ENCODE measurements at places on chromosomes 7 and 10. TPM values are rescaled to one million over a fixed set of nuclear protein-coding genes. Genes with fewer than 3 reads are reported as not detected.

Gene LIPM
- not detected for total RNA-seq

Gene VAX1
- total RNA-seq, result not detected

Gene NME8
- total RNA-seq, result not detected

Gene TMEM176A
- not detected for total RNA-seq

Gene MMD2
- not detected for total RNA-seq

Gene PLEKHA1
- total RNA-seq, result 34.0 TPM

Gene INSYN2A
- 0.23 TPM for total RNA-seq

Gene IFIT3
- 2.7 TPM for total RNA-seq

Gene ADAM12
- total RNA-seq, result 0.55 TPM

Gene FFAR4
- total RNA-seq, result not detected

Gene VIPR2
- total RNA-seq, result not detected

Gene NODAL
- 0.23 TPM for total RNA-seq

Gene TRDMT1
- total RNA-seq, result 2.6 TPM

Gene OR2A5
- total RNA-seq, result not detected

Gene LRIT1
- total RNA-seq, result not detected

Gene CRHR2
- not detected for total RNA-seq

Gene CABCOCO1
- not detected for total RNA-seq

Gene CLEC5A
- total RNA-seq, result 0.23 TPM

Gene TMEM236
- 0.04 TPM for total RNA-seq

Gene NCF1
- total RNA-seq, result 1.9 TPM

Gene PRTFDC1
- total RNA-seq, result 4.1 TPM

Gene CHPF2
- 41.7 TPM for total RNA-seq
